NCI-H748 treated with DMSO at 0.1 percent for 48 hours (cell line): ENCODE measurements at places on chromosomes 2 and 18.

GRCh38 chr2:3604207-3604877 lies 9.4 kb downstream of the COLEC11 start:
- no peak for DNase-seq

DNA sequence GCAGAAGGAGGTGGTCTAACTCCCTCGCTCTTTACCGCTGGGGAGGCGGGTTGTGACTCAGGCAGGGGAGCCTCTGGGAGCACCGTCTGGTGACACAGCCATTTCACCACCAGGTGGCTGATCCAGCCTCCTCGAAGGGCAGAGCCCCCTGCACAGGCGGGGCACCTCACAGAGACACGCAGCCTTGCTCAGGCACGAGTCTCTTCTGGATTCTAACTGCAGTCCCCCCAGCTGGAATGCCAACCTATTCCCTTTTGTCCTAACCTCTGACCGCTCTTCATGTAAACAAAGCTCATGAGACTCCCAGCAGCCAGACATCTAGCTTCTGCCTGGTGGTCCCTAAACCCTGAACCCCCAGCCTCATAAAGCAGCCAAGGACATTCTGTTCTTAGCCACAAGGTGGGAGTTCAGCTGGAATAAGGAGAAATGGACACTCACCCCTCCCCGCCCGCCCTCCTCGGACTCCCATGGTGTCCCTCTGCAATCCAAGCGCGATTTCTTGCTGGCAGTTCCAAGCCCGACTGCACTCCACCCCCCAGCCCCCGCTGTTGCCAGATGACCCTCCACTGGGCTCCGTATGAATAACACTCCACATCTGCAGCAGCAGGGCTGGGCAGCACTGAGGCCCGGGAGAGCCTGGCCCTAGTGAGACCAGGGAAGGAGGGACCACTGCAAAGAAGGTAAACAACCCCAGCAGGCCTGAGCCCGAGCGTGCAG lies 84.3 kb downstream of the TNS1 start:
- no peak for DNase-seq

DNA sequence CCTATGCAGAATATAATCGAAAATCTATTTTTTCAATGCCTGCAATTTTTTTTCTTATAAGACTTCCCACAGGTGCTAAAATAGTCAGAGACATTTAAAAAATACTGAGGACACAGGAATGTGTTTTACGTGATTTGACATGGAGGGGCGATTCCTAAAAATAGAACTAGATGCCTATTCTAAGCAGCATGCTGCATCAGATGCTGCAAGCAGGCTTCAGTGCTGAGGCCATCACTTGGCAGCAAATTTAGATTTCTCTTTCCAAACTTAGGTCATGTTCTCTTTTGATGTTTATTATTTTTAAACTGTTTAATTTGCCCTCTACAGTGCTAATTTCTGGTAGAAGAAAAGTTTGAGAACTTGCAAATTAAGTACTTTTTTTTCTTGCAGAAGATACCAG lies 43.7 kb upstream of the NCK2 start:
- DNase-seq = no peak

DNA sequence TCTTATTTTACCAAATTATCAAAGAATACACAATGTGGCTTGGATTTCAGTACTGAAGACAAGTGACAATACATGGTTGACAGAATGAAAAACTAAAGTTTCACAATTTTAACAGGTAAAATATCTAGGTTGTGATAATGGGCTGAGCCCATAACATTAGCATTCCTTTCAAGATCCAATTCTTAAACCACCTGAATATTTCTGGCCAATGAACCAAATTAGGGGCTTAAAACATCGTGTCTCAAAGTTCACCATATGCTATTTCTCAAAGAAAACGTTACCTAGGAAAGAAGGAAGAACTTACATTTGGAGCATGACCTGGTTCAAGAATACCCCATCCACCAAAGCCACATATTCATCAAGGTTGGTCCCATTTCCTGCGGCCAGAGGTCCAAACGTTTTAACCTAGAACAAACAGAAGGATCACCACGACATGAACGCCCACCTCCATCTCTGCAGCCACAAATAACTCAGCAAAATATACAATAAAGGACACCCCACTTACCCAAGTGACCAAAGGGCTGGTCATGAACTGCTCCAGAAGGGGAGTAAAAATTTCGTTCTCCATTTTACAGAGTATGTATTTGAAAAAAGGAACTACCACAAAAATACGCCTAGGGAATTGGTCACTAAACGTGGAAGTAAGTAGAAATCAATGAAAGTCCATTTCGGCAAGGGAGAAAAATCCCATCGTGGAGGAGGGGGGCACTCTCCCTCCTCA lies 984 bp downstream of the CCDC88A start:
- peak; percentile 16 for DNase-seq

DNA sequence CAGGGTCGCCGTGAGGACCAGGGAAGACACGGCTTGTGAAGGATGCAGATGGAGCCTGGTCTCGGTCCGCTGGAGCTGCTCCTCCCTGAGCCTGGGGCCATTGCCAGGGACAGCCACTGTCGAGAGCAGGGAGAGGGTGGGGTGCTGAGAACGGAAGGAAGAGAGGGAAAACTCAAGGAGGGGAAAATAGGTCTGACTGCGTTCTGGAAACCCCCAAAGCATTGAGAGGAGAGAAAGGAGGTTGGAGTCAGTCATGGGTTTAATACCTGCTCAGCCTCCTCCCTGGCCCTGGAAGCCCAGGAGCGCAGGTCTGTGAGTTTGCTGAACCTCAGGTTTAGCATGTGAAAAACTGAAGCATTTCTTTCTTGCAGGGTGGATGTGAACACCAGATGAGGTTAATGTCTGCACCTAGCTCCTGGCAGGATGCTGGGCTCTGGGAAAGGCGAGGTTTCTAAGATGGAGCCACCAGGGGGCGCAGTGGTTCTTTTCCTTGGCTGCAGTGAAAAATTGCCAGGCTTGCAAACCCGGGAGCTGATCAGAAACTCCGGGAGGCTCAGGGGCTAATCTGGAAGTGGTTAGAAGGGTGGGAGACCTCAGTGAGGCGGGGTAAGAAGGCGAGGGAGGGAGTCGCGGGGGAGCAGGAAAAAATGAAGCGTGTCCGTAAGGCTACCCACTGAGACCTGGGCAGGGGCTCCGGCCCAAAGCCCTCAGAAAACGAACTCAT lies 33.6 kb upstream of the RNF149 start:
- DNase-seq = peak; percentile 39

GRCh38 chr2:132741754-132742153 lies 71.7 kb upstream of the LYPD1 start:
- DNase-seq = no peak

DNA sequence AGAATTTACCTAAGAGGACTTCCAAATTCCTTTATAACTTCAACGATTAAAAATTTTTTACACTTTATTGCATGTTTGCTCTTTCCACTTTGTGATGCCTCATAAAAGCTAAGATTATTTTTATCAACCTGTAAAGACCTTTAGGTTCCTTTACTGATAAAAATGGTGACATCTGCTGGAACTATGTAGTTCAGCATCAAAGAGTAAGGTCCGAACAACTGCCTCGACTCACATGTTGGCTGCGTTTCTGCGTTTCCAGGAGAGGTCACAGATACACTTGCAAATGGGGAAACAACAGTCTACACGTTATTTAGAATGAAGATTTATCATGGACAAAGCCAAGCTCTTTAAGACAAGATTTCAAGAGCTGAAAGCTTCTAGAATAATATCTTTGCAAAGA lies 18.8 kb upstream of the TMX3 start:
- no peak for DNase-seq

GRCh38 chr2:130319536-130319935 lies 23.2 kb upstream of the IMP4 start:
- DNase-seq = no peak

DNA sequence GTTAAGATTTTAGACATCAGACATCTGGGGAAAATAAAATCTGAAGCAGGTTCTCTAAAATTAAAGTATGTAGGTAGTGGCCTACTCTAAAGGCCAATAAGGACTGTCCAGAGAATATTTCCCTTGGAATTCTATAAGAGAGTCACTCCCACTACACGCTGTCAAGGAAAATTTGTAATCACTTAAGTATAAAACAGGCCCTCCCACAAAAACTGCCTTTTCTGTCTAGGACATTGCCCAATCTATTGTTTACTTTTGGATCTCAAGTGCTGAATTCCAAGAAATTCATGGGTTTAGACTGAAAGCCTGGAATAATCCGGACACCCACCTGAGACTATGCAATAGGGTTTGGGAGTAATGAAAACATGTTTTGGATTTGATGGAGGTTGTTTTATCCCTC lies 1.7 kb upstream of the SRBD1 start:
- DNase-seq = no peak

DNA sequence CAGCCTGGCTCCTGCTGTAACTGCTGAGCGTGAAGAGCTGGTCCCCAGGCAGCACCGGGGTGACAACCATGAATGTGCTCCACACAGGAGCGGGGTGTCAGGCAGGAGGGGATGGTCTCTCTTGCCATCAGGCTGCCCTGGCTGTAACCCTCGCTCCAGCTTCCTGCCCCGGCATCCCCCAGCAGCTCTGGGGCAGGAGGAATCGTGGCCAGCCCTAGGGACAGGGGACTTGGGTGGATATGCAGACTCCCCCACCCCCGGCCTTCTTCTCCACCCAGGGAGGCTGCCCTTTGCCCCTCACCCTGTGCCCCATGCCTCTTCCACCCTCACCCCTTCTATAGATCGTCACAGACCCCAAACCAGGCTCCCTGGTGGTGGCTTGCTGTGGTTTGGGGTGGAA lies 69.4 kb upstream of the SMAD7 start:
- DNase-seq = no peak

DNA sequence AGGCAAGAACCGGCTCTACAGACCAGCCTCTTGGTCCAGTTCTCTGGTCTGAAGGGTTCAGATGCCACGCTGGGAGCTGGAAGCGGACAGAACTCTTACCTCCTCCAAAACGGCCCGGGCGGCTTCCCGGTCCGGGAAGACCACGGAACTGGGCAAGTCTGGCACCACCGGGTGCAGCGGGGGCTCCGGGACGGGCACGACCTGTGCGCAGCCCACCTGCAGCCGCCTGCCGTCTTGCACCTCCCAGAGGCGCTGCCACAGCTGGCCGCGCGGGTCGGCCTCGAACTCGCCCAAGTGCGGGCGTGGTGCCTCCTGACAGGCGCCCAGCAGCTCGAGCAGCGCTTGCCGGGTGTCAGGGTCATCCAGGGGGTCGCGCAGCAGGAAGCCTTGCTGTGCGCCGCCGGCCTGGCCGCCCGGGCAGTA lies 773 bp downstream of the CMPK2 start:
- no peak for DNase-seq

- DNase-seq = no peak
Measured at GRCh38 chr18:79186649-79187048, 117.5 kb downstream of the ATP9B start.

GRCh38 chr18:57523171-57523956 lies 63.1 kb downstream of the FECH start:
- no peak for DNase-seq

DNA sequence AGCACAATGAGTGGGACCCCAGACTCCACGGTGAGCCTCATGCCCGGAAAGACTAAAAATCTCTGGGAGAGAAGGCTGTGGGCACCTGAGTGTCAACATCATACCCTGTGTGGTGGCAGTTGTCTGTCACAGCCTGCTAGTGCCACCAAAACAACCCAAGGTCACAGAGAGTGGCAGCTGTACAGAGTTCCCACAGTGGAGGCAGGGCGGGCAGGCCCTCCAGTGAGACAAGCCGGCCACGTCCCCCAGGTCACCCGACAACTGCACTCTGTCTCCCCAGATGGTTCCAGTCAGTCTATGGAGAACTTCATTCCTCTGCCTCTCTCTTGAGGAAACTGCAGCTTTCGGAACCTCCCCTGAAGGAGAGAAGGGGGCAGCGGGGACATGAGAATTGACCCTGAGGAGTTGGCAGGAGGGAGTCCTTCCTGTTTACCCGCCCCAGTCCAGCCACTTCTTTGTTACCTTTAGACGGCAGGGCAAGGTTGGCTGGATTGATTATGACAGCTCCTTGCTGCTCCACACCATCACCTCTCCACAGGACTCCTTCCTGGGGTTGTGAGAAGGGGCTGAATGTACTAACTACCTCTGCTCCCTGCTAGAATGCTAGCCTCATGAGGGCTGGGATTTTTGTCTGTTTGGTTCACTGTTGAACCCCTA lies 11.3 kb upstream of the FIGLA start:
- no peak for DNase-seq

DNA sequence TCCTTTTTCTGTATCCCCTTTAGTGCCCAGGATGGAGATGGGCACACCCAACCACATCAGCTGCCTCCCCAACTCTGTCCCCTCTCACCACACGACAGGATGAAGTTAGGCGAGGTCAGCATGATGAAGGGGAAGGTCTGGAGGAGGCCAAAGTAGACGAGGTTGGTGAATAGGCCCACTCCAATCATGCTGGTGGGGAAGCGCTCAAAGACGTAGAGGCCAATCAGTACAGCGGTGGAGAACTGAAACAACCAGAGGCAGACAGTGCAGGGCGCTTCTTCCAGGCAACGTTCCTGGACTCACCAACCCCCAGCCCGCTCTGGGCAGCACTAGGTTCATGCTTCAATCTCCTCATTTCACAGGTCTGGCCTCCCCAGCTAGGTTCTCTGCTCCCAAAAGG lies 2.9 kb downstream of the TEX261 start:
- no peak for DNase-seq

DNA sequence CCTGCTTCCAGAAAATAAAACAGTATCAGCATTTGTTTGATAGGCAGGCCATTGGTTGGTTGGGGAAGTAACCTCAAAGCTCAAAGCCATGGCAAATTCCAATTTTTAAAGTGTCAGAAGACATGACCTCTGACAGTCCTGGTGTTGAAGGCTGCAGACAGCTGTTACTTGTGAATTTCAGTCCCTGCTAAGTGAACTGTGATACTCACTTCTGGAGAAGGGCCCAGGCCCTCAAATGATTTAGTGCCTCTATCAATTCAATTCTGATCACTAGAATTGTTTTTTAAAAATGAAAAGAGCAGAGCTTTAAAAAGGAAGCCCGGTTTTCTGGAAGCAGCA lies 23.1 kb downstream of the MRPL44 start:
- no peak for DNase-seq

- DNase-seq = no peak
Measured at GRCh38 chr2:239669899-239670460, 269.2 kb upstream of the HDAC4 start.

- no peak for DNase-seq
Measured at GRCh38 chr18:32956591-32957315, 183.9 kb upstream of the KLHL14 start.

DNA sequence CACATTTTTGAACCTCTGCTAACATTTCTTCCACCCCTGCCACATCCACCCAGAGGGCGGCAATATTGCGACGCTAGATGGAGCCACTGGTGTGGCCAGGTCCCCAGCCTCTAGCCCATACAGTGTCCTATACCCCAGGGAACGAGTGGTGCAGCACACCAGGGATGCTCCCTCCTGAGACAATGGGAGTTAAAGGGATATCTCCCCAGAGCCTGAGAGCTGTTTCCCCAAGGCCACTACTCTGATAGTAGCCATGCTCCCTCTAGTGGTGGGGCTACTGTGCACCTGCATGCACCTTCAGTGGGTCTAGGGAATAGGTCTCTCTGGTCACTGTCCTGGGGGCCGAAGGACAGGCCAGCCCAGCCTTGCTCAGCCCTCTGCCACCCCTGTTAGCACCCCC lies 336.4 kb upstream of the FSHR start:
- DNase-seq = peak; percentile 16

GRCh38 chr2:218623366-218623705 lies 15.6 kb downstream of the PLCD4 start:
- DNase-seq = no peak
